ENCODE measurements at places on chromosomes 16 and 17.

GRCh38 chr17:40316571-40317344, 7.8 kb downstream of the RARA start:
- DNase-seq = peak; percentile 52

DNA sequence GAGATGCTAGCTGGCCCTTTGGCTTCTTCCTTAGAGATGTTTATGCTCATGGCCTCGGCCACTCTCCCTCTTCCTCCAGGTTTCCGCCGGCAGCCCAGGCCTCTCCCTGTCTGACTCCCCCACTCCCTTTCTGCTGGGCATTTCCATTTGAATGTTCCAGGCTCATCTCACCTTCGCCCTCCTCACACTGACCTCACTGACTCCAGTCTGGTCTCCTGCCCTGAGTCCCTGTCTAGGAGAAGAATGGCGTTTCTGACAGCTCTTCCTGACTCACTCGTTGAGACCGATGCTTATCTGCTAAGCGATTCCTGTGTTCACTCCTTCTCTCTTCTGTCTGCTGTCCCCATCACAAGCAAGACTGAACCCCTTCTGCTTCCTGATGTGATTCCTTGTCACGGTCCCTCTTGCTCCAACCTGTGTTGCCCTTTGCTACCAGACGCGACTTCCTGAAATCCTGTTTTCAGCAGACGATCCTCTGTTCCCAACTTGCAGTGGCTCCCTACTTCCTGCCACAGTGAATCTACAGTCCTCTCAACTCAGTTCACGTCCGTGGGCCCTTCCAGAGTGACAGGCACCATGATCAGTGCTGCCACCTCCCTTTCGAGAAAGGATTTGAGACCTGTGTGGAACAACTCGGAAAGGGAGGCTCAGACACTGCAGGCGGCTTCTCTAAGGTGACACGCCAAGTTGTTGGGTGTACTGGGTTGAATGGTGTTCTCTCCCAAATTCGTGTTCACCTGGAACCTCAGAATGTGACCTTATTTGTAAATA, 176.4 kb downstream of the MSI2 start:
- DNase-seq = no peak

DNA sequence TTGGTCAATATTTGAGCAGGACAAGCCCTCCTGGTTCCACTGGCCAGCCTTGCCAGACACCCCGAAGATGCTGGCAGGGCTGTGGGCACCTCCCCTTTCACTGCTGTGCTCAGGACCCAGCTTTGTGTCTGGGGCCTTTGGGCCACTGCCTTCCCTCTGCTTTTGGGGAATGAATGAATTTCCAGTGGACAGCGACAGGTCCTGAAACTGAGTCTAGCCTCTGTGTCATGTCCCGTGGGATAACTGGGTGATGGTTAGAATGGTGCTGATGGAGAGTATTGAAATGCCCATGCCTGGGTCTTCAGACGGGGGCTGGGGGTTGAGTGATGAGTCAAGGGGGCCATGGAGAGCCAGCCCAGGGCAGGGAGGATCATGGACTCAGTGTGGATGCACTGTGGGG, 135.8 kb downstream of the FOXL1 start:
- DNase-seq = no peak

DNA sequence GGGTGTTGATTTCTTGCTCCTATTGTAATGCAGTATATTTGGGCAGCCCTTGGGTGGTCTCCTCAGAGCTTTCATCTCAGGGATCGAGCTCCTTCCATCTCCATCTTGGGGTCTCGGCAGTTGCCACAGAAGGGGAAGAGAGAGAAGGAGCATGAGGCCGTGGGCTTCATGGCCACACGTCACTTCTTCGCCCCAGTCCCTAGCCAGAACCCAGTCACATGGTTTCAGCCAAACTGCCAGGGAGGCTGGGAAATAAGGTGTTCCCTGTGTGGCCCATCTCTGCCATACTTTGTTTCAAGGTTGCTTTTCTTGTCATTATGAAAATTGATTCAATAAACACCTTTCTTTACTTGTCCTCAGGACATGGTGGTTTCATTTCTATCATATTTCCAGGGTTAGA, 68.4 kb upstream of the NKD1 start:
- DNase-seq = no peak

DNA sequence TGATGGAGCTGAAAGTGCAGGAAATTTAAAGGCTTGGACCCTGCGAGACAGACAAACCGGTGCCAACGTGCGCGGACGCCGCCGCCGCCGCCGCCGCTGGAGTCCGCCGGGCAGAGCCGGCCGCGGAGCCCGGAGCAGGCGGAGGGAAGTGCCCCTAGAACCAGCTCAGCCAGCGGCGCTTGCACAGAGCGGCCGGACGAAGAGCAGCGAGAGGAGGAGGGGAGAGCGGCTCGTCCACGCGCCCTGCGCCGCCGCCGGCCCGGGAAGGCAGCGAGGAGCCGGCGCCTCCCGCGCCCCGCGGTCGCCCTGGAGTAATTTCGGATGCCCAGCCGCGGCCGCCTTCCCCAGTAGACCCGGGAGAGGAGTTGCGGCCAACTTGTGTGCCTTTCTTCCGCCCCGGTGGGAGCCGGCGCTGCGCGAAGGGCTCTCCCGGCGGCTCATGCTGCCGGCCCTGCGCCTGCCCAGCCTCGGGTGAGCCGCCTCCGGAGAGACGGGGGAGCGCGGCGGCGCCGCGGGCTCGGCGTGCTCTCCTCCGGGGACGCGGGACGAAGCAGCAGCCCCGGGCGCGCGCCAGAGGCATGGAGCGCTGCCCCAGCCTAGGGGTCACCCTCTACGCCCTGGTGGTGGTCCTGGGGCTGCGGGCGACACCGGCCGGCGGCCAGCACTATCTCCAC, at the start of gene NOG:
Gene NOG, plus strand, starts transcription at position 54 of the 674 bp plus-strand sequence. Its CDS starts 525 bp downstream, at position 579.
- DNase-seq = peak; percentile 62

DNA sequence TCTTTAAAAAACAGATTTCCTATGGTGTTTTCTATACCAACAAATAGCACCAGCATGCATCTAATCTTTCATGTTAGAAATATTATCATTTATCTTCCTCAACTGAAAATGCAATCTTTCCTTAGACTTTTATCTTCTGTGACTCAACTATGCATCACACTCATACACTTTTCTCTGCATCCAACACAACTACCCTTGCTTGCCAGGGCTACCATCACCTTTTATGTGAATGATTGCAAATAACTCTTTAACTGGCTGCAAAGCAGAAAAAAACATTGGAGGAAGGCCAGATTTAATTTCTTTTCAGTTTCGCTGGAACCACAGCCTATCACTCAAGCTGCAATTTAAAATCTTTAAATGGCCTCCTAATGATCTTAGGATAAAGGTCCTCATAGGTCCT, 212.9 kb downstream of the CDH8 start:
- DNase-seq = no peak

GRCh38 chr16:11413907-11414595, 68.8 kb downstream of the RMI2 start:
- no peak for DNase-seq

GRCh38 chr16:24409045-24409444, 130.3 kb upstream of the RBBP6 start:
- no peak for DNase-seq

DNA sequence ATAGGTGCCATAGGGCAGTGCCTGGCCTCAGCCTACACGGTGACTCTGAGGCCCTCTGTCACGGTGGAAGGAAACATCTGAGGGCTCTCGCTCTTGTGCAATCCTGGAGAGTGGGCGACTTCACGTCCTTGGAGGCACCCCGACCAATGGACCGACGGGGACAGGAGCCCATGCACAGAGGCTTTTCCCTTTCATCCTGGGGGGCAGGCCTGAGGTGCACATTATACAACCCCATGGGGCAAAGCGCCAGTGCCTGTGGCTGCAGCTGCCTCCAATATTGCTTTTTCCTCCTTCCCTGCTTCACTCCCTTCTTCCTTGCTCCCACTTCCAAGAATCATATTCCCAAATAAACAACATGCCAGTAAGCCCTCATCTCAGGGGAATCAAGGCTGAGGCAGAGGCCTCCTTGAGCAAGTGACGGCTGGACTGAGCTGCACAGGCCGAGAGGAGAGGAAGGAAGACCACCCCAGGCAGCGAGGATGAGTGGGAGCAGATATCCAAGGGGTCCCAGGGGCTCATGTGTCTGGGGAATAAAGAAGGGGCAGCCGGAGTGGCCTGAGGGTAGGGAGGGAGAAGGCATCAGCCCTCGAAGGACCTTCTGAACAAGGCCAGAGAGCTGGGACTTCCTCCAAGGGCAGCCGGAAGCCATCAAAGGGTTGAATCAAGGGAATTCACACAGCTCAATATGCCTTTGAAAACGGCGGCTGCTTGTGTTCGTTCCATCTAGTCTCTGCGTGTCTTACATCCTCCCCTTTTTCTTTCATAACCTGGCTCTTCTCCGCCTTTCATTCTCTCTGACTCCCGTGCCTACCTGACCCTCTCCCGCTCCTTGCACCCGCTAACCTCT, 42.6 kb upstream of the RPL38 start:
- no peak for DNase-seq

DNA sequence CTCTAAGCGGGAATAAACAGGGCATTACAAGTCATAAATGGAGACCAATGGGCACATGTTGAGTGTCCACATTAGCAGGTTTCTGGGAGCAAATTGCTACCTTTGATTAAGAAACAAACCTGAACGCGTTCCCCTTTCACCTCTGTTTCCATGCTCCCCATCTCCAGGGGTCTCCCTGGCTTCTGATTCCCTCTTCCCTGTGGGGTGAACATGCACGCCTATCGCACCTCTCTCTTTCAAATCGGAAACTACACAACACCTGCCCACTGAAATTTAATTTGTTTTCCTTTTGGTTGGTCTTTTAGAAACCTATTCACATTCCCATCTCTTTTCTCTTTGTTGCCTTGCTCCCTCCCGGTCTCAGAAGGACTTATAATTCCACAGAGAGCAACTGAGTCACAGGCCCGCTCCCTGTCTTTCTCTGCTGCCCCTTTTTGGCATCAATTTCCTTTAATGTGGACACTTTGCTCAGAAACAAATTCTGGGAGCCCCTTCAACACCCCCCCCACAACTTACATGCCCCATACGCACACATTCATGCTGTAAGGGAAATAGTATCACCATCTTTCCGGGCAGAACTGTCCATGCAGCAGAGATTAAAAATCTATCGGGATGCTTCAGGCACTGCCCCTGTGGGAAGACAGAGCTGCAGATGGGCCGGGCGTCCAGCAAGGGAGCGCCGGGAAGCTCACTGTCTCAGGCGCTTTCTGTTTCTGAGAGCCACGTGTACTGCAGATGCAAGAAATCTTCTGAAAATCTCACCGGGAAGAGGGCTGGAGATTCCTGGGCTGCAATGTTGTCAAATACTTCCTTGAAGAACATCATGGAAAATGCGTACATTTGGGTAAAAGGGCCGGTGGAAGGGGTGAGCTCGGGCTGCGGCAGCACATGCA, 7.2 kb upstream of the FOXF1 start:
- DNase-seq = no peak

GRCh38 chr16:75218256-75219076, at the start of gene CTRB1:
Gene CTRB1 (plus strand): TSS chr16:75218988. CDS start chr16:75219008, 20 bp downstream.
- DNase-seq = no peak

DNA sequence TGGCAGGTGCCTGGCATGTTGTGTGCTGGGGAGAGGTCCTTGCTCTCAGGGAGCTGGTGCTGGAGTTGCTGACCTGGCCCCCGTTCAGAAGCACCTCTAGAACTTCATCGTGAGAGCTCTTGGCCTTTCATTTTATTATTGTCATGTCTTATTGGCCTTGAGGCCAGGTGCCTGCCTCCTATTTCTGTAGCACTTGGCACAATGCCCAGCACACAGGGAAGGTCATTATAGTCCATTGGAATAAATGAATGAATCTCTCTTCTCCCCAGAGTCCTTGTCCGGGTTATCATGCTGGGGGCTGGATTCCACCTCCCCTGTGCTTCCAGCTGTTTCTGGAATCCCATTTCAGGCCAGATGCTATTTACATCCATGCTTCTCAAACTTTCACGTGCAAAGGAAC, 169.2 kb downstream of the HAPSTR1 start:
- no peak for DNase-seq

GRCh38 chr16:69916462-69916861, 34.7 kb upstream of the CLEC18A start:
- no peak for DNase-seq

- no peak for DNase-seq
Measured at GRCh38 chr17:74218436-74218835, 5.1 kb downstream of the TTYH2 start.

DNA sequence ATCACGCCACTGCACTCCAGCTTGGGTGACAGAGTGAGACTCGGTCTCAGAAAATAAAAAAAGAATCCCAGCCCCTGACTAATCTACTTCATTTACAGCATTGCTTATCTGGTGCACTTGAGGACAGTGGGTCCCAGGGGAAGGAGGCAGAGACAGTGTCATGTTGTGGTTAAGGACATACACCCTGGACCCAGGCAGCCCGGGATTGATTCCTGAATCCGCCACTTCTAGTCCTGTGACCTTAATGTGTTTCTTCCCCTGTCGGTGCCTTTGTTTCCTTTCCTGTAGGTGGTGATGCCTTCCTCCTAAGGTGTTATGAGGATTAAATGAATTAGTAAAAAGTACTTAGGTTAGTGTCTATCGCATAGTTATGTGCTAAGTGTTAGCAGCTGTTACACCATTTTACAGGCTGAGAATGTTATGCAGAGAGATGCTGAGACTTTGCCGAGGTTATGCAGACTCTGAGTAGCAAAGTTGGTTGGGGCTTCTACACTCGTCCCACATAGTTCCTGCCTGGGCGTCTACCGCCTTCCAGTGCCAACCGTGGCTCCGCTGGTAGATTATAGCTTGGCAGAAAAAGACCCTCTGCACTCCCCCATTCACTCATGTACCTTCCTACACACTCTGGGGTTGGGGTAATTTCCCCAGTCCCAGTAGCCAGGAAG, 74.8 kb downstream of the RAB11FIP4 start:
- no peak for DNase-seq

DNA sequence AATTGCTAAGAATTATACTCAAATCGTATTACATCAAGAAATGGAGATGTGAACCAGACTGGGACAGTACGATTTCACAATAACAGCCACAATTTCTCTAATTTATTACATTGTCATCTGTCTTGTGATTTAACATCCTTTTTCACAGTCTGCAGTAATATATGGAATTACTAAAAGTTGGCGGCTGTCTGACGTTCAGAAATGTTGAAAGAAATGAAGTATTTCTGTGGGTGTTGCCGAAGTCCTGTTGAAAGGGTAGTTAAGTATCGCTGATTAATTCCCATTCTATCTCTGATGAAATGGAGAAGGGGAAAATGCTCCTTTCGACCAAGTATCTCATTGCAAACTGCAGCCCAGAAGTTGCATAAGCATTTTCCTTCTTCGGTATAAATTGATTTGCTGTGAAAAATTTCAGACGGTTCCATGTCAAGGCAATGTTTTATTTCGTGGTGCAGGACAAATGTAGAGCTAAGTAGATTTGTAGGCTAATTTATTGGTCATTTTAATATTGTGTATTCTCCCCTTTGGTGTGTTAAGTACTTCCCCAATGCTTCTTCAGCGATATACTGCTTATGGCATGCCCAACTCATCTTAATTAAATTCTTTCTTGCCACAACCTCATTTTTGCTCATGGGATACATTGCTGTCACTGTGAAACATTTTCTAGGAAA, 775.2 kb upstream of the RBFOX1 start:
- no peak for DNase-seq

- no peak for DNase-seq
Measured at GRCh38 chr16:63776034-63776433, 1345.8 kb downstream of the CDH11 start.

- DNase-seq = peak; percentile 84
Measured at GRCh38 chr17:39621523-39622379, 5.0 kb upstream of the PPP1R1B start.

All from CD14-positive monocyte (primary cell).